ENCODE measurements at places on chromosomes 13 and 19.
A peak's percentile ranks its signal among the peaks of the same experiment; 100 is the strongest.

GRCh38 chr19:57363688-57364181 is 384 bp downstream of the TRAPPC2B start:
- DNase-seq = no peak

DNA sequence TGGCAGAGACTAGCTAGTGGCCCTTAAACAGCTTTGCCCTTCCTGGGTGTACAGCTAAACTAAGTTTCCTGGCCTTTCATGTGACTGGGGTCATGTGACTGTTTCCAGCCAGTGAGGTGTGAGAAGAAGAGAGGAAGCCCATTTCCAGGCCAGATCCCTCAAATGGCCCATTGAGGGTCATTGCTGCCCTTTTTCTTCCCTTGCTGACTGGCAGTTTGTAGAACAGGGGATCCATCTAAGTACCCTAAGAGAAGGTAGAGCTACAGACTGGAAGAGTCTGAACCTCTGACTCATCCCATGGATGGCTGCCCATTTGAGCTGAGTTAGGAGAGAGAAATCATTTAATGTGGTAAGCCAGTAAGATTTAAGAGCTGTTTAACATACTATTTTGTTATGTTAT is 2.8 kb downstream of the SWSAP1 start:
- DNase-seq = no peak

- DNase-seq = peak; percentile 44
Measured at GRCh38 chr13:29901710-29902631, 51.6 kb upstream of the UBL3 start.

- peak; percentile 92 for DNase-seq
Measured at GRCh38 chr13:110499621-110500281, 61.8 kb downstream of the RAB20 start.

DNA sequence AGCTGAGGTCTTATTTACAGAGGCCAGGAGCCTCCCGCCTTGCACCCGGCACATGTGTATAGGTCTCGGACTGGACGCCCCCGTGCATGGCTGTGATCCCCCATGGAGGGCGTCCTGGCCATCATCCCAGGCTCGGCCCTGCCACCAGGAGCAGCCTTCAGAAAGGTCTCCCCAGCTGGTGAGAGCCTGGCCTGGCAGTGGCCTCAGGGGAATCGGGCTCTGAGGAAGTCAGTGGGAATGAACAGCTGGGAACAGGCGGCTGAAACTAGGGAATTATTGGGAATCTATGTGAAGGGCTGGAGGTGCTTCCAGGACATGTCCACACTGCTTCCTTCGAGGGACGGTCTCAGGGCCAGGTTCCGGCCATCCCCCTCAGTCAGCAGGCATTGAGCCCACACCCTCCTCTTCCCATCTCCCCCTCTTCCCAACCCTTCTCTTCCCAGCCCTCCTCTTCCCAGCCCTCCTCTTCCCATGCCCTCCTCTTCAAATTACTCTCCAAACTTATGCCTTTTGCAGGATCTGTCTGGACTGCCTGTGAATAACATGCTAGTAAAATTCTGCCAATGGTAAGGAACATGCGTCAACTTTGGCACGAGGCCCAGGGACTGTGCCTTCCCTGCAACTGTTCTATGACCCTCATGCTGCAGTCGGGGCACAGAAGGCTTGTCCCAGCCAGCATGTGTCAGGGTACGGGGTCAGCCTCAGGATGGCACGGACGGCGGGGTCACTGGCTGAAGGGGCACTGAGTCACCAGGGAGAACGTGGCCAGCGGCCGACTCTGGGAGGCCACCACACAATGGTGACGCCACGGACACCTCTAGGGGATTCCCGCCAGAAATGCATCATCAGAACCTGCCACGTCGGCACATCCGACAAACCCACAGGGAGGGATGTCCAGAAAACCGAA is 24.2 kb upstream of the C13orf46 start:
- DNase-seq = no peak

DNA sequence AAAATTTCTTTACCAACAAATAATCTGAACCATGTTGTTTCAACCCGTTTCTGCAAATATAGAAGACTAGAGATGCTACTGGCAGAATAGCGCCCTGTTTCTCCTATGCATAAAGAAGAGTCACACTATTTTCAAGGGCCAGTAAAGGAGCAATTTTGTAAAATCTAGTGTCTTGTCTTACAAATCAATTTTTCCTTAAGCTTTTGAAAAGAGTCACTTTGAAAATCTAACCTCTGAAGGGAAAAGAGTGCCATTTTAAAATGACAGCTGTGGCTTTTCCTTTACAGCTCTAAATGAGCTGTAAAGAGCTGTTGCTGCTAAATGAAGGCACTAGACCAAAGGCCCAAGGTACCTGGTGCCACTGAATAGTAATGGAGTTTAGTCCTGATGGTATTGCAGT is 16.9 kb upstream of the GTF2F2 start:
- DNase-seq = no peak

- no peak for DNase-seq
Measured at GRCh38 chr19:35618857-35619256, 6.3 kb downstream of the HAUS5 start.

DNA sequence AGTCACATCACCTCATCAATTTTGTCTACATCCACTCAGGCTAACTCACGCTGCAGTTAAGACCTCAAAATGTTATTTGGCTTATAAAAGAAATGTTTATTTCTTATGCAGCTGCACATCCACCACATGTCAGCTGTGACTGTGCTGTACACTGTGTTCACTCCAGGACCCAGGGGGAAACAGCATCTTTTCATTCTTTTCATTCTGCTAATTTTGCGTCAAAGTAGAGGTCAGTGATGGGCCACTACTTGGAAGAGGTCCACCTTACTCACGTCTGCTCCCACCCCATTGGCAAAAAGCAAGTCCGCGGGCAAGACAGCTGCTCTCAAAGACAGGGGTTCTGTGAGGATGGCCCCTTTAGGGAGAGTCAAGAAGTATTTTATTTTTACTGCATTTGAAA is 4.5 kb upstream of the DCT start:
- DNase-seq = no peak

DNA sequence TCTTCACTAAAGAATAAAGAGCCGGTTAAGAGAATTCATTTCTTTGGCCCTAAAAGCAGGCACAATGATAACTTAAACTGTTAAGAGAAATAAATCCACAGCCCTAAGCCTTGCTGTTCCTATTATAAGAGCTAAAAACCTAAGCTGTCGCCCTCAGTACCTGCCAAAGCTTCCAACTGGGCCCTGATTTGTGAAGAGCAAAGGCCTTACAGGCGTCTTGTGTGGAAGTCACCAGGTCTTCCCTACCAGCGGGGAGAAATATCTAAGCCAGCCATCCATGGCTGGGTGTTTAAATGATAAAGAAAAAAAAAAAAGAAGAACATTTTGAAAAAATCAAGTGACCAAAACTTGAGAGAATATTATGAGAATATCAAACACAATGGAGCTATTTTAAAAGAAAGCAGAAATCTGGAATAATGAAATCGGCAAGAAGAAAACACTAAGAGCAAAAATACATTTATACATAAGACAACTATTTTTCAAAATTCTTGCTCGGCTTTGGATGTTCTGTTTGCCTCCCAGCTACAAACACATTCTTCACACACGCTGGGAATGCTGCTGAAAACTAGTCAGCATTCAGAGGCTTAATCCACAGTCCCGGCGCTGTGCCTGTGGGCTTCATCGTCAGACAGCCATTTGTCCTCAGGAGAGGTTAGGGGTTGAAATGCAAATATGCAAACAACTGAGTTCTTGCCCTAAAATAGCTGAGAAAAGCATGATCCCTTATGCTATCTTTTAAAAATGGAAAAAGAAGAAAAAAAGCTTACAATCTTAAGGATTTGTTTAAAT is 89.8 kb upstream of the LSM14A start:
- no peak for DNase-seq

DNA sequence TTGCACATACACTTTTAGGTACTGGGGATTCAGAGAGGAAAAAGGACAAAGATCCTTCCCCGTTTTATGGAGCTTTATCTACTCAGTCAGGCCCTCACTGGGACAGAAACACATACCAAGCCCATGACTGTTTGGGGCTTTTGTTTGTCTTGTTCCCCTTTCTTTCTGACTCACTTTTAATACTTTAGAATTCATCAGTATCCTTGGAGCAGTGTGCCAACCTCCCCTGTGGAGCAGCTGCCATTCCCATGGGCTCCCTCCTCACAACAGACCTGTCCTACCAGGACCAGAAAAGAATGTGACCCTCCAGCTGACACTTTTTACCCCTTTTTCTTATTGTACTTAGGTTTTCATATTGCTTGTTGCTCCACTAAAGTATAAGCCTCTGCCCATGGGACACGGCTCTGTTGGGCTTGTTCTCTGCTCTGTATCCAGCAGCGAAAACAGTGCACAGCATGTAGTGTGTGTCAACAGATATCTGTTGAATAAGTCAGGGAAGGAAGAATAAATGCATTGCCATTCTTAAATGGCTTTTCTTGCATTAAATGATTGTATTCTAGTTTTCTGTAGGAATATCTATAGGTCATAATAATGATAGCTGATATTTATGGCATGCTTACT is 431.1 kb downstream of the EFNB2 start:
- DNase-seq = no peak

DNA sequence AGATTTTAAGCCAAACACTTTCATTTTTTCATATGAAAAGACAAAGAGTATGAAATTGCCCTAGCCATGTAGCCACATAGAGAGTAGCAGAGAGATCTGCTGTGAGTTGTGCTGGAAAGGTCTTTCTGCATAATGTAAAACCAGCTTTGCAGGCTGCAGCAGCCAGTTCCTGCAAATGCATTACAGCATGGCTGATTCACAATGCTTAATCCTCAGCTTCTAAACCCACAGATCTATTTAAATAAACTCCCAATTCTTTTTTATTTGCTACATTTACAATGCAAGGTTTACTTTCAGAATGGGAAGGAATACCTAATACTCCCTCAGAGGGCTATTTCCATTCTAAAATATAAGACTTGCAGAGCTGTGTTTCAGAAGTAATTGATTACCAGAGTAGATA is 185.6 kb upstream of the STARD13 start:
- DNase-seq = no peak

DNA sequence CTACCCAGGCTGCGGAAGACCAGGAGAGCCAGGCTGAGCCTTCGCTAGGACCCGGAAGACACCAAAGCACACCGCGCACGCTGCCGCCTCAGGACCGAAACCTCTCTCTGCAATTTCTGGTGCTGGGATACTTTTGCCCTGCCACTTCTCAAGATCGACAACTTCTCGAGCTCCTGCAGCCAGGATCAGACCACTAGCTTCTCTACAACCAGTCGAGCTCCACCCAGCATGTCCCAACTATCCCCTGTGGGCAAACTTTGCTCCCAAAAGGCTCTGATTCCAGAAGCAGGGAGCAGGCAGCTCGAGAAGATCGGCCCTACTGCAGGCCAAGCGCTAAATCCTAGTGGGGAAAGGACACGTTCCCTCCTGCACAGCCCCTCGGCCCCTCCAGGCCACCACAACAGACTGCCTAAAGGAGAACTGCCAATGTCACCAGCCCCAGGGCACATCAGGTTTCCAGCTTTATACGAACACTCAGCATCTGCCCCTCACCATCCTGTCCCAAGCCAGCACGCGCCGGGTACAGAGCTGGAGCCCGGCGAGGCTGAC is 979 bp downstream of the AKAP8 start:
- DNase-seq = no peak

DNA sequence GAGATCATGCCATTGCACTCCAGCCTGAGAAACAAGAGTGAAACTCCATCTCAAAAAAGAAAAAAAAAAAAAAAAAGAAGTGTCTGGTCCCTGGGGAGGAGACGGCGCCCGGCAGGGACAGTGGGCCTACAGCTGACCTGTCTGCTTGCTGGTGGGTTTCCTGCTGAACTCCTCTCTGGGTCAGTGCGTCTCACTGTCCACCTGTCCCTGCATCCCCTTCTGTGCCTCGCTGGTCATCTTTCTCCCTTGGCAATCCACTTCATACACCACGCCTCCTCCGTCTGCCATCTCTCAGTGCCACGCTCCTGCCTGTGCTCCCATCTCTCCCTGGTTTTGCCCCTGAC is 63.4 kb downstream of the ACSBG2 start:
- no peak for DNase-seq

DNA sequence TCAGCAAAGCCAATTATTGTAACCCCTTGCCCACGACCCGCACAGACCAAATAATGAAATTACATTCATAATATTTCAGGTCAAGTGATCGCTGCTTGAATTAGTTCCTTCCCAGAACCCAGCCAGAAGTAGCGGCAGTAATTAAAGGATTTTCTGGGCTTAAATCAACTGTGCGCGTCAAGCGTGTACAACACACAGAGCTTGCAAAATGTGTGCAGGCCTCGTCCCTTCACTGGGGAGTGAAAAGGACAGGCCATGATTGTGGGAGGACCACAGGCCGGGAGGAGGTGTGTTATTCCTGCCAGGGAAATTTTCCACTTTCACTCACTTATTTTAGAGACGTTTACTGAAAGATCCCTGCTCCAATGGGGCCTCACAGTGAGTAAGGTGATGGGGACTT is 84.9 kb downstream of the CHST8 start:
- DNase-seq = no peak

DNA sequence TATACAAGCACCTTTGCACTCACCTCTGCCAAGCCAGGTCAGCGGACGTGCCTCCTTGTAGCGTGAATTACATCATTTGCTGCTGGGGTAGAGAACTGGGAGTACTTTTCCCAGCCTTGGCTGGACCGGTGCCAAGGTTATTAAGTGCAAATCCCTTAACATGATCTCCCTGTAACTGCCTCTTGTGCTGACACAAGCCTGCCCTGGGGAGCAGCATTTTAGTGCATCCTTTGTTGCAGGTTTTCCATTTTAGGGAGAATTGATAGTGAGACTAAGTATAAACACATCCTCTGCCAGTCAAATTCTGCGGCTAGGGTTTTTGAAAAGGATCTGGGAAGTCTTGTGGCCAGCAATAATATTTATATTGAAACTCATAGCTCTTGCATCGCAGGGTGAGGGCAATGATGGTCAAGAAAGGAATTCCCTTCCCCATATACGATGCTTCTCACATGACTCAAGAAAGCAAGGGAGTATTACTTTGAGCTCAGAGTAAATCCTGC is 32.7 kb upstream of the DCLK1 start:
- DNase-seq = peak; percentile 51

DNA sequence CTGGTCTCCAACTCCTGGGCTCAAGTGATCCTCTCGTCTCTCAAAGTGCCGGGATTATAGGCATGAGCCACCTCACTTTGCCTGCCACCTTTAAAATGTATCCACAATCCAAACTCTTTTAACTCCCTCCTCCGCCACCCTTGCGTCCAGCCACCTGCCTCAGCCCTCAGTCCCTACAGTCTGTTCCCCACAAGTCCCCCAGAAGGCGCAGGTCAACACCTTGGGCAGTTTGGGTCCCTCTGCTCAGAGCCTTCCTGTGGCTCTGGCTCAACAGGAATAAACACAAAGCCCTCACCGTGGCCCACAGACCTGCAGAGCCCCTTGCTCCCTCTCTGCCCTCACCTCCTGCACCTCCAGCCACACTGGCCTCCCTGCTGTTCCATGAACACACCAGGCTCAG is 7.5 kb upstream of the EMC10 start:
- DNase-seq = no peak

GRCh38 chr19:13260883-13261653 is 110.9 kb downstream of the IER2 start:
- no peak for DNase-seq

- no peak for DNase-seq
Measured at GRCh38 chr13:110265682-110266430, 41.1 kb downstream of the COL4A1 start.

- DNase-seq = no peak
Measured at GRCh38 chr19:34171539-34171876, 796 bp upstream of the LSM14A start.

GRCh38 chr19:29285878-29286277 is 72.9 kb upstream of the UQCRFS1 start:
- no peak for DNase-seq
